ENCODE measurements at places on chromosomes 13 and 19. TPM values are rescaled to one million over a fixed set of nuclear protein-coding genes. Genes with fewer than 3 reads are reported as not detected.

The ERICH4 gene
- not detected for total RNA-seq

The ZNF135 gene
- 0.62 TPM for total RNA-seq

The U2AF1L4 gene
- 41.8 TPM for total RNA-seq

The KATNAL1 gene
- 8.3 TPM for total RNA-seq

The HCST gene
- 14.5 TPM for total RNA-seq
